Activated CD4-positive, CD25-positive, alpha-beta regulatory T cell treated with anti-CD3 and anti-CD28 coated beads, Interleukin-2, amount 50 U/mL, for 16 hours (primary cell): ENCODE measurements at places on chromosomes 12 and 14.

DNA sequence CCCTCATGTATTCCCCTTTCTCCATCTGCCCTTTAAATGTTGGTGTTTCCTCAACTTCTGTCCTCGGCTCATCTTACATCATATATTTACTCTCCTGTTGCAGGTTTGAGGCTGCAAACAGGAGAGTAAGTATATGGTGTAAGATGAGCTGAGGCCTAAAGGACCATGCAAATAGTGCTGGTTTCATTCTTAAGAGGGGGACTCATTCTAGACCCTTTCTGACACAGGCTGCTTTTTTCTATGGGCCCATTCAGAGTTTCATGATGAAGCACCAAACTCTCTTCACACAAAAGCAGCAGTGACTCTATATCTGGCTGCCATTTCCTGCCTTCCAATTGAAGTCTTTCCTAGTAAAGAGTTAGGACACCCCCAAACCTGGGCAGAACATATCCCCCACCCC is 218.5 kb downstream of the PHLDA1 start:
- no peak for DNase-seq

GRCh38 chr12:89363084-89363483 is 10.8 kb upstream of the DUSP6 start:
- DNase-seq, result no peak

- no peak for DNase-seq
These were observed 18.5 kb upstream of the DHRS7 start for GRCh38 chr14:60183741-60184140.

- no peak for DNase-seq
These were observed 119.9 kb upstream of the LHX5 start for GRCh38 chr12:113591480-113591974.

DNA sequence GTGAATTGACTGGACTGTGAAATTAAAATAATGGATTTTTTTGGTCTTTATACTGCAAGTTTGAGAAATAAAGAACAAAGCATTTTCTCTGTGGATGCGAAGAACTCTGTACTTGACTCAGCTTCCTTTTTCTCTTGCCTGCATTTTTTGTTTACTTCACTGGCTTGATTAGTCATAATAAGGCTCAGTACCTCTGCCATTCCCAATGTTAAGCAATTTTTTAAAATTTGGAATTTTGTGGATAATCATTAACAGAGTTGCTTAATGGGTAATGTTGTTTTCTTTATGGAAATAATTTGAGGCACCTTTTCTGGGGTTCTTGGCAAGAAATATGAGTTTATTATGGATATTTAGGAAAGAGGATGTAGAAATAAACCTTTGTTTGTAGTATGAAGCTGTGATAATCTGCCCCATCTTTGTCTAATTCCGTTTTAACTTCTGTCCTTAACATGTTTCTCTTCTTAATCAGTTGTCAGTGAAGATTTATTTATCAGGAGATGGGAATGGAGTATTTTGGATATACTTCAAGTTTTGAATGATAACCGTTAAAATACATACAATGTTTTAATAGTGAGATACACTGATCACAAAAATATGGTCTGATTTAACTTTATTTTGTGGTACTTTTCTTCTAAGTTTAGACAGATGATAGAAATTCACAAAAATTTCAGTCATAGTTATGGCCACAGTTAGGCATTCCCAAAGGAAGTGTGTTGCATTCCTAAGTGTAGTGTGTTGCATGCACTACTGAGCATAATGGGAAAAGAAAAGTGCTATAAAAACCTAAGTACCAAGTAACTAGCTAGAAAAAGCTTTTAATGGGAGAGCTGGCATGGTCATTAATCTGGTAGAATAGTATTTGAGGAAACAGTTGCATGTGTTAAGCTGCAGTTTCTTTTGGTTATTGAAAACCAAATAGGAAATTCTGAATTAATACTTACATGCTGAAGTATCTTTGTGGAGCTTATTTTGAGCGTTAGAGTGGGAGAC is 27.7 kb downstream of the WNK1 start:
- no peak for DNase-seq

DNA sequence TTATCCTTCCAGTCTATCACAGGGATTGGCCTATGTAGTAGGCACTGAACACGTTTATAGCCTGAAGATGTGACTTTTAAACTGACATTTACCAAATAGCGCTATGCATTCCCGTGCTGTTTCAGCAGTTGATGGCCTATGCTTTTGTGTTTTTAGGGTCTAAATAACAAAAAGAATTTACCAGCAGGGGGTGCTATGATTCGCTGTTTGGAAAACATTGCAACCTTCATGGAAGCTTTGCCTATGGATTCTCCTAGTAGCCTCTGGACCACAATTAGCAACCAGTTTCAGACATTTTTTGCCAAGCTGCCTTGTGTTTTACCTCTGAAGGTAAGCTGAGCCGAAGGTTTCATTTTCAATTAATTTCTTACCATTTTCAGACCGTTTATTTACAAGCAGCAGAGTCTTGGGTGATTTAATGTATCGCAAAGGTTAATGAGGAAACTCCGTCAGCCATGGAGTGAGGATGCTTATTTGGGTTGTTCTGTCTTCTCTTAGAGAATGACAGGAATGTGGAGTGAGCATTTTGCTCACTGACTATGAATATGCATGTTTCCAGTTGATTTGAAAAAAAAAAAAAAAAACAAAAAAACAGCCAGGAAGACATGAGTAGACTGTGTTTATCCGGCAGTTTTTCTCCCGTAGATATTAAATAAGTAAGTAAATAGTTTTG is 133.1 kb downstream of the PRIMA1 start:
- DNase-seq, result no peak

DNA sequence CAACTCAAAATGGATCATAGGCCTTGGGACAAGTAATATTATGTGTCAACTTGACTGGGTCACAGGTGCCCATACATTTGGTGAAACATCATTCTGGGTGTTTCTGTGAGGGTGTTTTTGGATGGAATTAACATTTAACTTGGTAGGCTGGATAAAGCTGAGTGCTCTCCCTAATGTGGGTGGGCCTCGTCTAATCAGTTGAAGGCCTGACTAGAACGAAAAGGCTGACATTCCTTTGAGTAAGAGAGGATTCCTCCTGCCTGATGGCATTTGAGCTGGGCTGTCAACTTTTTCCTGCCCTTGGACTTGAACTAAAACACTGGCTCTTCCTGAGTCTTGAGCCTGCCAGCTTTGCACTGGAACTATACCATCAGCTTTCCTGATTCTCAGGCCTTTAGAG is 93.4 kb upstream of the ESRRB start:
- no peak for DNase-seq

DNA sequence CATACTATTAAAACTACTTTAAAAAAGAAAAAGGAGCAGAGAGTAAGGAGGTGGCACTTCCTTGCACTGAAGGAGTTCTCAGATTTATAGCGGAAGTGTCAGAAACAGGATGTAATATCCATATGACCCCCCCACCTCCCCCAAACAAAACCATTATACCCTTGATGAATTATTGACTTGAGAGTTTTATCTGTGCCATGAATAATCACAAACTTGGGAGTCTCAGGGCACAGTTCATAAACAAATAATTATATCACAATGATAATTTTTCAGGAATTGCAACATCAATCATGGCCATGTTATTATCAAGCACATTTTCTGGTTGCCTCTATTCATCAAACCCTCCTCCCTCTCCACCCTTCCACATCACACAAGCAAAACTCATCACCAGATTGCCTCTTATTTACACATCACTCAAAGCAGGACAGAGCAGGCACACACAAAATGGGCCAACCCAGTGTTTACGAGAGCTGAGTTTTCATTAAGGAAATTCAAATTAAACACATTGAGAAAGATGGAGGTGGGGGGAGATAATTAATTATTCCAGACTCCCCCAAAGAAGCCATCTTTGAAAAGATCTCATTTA is 141.4 kb downstream of the EGLN3 start:
- DNase-seq, result no peak

DNA sequence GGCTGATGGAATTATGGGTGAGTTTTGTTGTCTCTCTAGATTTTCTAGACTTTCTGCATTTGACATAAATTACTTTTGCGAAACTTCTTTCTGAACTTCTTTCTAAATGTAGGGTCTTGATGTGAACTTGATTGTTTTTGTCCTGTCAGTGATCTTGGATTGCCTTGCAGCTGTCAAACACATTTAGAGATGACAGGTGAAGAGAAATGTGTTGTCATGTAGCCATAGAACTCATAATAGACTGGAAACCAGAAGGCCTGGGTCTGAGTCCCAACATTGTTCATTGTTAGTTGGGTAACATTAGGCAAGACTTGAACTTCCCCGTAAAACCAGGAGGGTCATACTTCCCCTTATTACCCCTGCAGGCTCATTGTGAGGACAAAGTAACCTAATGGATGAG is 109.0 kb downstream of the LRIG3 start:
- DNase-seq, result no peak

GRCh38 chr14:35829449-35829848 is 3.3 kb downstream of the BRMS1L start:
- no peak for DNase-seq

DNA sequence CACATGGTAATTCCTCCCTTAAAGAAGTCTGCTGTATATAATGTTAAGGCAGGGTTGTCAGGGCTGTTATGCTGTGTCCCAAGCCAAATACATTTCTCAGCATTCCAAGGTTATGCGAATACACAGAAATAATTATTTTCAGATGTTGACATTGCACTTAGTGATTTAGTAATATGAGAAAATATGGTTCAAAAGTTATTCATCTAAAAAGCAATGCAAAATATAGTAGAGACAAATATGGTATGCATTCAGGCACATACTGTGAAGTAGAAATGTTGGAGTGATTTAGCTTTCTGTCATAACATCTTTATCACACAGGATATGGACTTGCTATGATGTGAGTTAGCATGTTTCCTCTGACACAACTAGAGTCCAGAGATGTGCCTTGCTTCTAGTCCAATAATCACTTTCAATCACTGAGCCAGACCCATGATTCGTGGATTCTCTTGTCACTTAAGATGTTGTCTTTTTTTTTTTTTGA is 70.0 kb downstream of the PDE3A start:
- DNase-seq, result no peak

DNA sequence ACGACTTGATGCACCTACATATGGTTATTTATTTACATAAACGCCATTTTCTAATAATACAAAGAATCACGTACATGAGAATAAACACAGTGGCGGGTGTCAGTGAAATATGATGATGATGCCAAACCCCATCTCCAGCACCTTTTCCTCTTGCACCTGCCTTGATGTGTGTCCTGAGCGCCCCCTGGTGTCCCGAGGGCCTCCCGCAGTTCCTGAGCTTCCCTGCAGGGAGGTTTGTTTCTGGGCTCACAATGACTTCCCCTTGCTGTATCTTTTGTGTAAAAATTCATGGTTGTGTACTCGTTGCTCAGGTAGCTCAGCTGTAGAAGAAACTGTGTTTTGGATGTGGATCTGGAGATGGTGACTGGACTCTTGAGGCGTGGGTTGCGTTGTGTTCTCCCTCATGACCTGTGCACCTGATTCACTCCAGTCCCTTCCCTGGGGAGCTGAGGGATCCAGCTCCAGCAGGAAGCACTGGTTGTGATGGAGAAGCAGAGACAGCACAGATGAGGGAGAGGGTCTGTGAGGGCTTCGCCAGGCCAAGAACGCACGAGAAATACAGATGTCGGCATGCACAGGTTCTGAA is 1037.8 kb downstream of the TMEM121 start:
- DNase-seq, result no peak

GRCh38 chr12:86929962-86930361 is 673.8 kb upstream of the MGAT4C start:
- DNase-seq, result no peak

DNA sequence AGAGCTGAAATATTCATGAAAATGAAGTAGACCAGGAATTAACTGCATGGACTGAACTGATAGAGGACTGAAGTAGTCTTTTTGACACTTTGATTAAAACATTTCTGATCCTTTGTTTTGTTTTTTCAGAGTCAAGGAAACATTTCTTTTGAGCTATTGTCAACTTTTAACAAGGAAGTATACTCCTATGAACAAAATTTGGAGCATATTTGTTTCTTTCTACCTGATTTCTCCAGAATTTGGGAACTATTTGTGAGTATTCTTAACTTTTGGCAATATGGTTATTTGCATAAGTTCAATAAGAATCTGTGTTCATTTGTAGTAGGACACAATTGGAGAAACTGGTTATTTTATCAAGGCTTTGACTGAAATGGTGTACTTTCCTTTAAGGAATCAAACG is 71.3 kb upstream of the HECTD1 start:
- DNase-seq, result no peak

GRCh38 chr12:107990325-107990724 is 138.8 kb upstream of the WSCD2 start:
- DNase-seq, result no peak

DNA sequence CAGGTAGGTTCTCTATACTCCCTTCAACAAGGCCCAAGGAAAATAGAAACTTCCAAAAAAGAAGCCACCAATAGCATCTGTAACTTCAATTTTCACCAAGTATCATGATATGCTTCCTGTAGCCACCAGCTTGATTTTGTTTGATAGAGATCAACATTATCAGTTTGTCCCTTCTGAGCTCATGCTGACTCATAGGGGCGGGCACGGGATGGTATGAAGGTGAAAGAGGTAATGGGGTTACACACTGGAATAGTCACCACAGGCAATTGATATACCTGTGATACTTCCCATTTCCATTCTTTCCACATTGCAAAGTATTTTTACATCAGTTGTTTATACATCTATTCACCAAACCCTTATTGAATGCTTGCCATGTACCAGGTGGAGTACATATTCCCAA is 134.1 kb downstream of the KCNA5 start:
- no peak for DNase-seq

- no peak for DNase-seq
These were observed 15.0 kb downstream of the CCND2 start for GRCh38 chr12:4288296-4289131.

DNA sequence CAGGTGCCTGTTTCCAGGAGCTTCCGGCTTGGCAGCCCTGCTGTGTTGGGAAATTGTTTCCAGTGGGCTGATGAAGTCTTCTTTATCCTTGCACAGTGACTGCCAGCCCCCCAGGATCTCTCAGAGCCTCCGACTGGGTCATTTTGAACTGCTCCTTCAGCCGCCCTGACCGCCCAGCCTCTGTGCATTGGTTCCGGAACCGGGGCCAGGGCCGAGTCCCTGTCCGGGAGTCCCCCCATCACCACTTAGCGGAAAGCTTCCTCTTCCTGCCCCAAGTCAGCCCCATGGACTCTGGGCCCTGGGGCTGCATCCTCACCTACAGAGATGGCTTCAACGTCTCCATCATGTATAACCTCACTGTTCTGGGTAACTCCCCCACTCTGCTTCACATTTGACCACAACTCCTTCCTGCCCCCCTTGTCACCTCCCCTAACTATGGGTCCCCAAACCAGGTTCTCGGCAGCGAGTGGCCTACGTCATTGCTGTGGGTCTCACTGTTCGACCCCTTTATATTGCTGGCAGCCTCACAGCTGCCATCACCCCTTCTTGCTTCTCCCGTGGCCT is 2.3 kb downstream of the LAG3 start:
- DNase-seq, result no peak

GRCh38 chr12:19958389-19958788 is 409.9 kb upstream of the PDE3A start:
- no peak for DNase-seq

DNA sequence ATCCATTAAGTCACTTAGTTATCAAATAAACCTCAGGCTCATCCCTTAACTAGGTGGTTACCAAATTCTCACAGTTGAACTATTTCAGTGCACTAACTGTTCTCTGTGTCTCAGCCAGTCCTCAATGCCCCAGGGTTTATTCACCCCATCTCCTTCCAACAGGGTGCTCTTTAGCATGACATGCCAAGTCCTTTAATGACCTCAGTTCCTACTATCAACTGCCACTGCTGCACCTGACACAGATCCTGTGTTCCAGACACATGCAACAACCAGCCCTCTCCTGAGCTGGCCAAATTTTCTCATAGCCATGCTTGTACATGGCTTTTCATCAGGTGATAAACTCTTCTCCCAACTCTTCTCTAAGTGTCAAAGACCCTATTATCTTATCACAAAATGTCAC is 80.0 kb downstream of the ATXN2 start:
- no peak for DNase-seq

GRCh38 chr12:57157588-57158173 is 10.3 kb upstream of the LRP1-AS start:
- no peak for DNase-seq
